ENCODE measurements at places on chromosomes 1 and 21.
A peak's percentile ranks its signal among the peaks of the same experiment; 100 is the strongest.

GRCh38 chr1:158506369-158506987 is 34.5 kb downstream of the OR10R2 start:
- DNase-seq = peak; percentile 14

DNA sequence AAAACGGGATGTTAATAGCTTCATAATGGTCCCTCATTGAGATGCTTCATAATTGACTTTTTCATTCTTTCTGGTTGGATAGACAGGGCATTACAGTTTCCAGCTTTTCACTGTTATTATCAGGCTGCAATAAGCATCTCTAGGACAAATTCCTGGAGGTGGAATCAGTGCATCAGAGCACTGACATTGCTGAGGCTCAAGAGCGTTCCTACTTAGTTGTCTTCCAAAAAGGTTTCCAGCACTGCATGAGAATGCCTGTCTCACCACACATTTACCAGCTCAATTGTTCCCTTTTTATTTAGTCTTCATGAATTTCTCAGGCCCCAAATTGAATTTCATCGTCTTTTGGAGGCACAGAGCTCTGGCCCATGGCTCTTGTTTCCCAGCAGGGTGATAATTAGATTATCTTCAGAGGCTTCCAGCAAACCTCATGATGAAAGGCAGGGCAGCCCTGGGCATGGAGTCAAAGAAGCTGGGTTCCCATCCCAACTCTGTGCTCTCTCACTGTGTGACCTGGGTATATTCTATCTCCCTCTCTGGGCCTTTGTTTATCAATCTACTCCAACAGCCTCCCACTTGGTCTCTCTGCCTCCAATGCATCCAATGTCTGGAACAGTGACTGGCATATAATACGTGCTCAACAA is 451.4 kb downstream of the PTPRU start:
- DNase-seq = no peak

- no peak for DNase-seq
Observed at GRCh38 chr1:110235181-110235833, 25.2 kb downstream of the KCNC4 start.

- no peak for DNase-seq
Observed at GRCh38 chr1:110272045-110272444, 61.9 kb downstream of the KCNC4 start.

GRCh38 chr1:50705699-50706098 is 254.4 kb downstream of the FAF1 start:
- DNase-seq = no peak

DNA sequence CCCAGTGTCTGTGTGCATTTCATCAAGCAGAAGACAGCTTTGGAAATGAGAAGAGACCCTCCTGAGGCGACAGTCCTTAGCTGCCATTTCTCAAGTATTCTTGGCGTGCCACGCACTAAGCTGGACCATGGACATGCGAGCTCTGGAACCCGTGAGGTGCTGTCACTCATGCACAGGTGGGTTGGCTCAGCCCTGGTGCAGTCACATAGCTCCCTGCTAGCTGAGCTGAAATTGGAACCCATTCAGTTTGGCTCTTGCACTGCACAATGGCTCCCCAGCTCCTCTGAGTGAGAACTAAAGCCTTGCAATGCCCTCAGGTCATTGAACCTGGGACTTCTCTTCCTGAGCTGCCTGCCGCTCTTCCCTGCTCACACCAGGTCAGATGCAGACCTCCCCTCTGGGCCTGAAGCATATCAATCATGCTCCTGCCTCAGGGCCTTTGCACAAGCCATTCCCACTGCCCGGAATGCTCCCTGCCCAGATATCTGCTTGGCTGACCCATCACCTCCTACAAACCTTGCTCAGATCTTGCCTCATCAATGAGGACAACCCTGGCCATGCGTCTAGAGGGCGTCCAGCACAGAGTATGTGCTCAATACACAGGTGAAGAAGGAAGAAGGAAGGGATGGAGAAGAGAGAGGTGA is 6.3 kb upstream of the SRARP start:
- DNase-seq = no peak

GRCh38 chr1:218666263-218666662 is 321.1 kb downstream of the TGFB2 start:
- no peak for DNase-seq

- no peak for DNase-seq
Observed at GRCh38 chr1:87239997-87240605, 88.6 kb upstream of the LMO4 start.

GRCh38 chr1:47434051-47434842 is 3.6 kb upstream of the FOXD2 start:
- DNase-seq = no peak

DNA sequence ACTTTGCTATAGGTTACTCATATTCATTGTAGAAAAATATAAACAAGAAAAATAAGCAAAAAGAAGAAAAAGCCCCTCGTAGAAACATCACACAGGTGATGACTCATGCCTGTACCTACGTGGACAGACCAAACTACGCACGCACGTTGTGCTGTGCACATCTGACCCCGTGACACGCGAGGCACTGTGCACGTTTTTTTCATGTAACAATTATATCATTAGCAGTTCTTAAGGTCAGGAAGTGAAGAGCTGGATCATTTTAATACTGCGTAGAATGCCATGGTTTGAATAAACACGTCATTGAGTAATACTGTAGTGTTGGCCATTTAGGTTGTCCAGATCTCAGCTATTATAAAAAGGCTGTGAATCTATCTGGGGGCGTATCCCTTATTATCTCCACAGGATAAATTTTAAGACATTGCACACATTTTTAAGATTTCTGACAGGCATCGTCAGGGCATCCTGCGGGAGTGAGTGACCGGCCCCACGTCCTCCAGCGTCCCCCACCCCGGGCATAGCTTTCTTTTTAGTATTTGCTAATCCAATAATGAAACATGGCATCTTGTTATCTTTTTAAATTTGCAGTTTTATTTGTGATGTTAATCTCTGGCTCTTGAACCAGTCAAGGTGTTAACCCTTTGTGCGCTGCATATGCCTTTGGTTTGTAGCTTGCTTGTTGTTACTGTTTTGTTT is 23.4 kb upstream of the ADARB1 start:
- no peak for DNase-seq

- no peak for DNase-seq
Observed at GRCh38 chr1:48205522-48205921, 17.0 kb upstream of the SLC5A9 start.

DNA sequence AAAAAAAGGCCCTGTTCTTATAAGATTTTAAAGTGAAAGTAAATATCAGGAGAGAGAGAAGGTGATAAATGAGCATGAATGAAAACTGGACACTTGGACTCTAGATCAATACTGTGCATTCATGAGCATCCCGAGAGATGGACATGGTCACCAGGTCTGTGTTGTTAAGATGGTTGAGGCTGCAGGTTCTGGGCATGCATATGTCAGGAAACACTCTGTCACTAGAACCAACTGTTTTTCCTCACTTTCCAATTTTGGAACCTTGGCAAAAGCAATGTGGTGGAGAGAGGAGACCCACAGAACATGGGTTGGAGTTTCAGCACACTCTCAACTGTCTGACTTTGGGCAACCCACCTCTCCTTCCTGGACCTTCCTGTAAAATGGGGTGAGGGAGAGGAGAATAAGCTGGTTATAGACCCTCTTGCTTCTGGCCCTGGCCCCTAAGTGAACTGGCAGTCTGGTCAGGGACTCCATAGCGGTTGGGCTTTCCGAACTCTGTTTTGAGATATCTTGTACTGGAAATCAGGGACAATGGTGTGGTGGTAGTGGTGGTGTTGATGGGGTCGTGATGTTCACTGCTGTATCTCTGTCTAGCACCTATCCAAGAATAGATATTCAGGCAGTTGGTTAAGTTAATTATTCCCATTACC is 4.2 kb downstream of the MAN1C1 start:
- DNase-seq = no peak

DNA sequence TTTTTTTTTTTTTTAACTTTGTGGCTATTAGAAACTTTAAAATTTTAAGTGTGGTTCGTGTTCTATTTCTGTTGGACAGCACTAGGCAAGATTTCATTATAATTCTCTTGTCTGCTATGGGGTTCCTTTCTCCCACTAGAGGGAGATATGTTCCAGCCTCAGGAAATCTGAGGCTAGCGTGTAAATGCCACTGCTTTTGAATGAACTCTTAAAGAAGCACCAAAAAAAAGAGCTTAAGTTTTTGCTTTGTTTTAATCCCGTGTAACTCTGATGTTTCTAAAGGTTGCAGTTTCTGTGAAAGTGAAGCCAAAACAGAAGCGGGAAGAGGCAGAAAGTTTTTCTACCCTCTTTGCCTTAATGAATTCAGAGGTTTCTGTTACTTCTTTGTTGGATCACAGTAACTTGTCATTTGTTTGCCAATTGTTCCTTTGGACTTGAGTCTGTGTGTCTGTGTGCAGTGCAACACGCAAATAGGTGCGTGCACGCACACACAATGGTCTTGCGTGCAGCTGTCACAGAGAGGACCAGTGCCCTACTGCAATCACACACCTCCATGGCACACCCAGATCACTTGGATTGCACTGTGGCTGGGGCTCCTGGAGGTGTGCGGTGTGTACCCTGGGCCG is 32.3 kb downstream of the HHAT start:
- DNase-seq = no peak

- no peak for DNase-seq
Observed at GRCh38 chr1:210362526-210362925, 33.8 kb downstream of the HHAT start.

DNA sequence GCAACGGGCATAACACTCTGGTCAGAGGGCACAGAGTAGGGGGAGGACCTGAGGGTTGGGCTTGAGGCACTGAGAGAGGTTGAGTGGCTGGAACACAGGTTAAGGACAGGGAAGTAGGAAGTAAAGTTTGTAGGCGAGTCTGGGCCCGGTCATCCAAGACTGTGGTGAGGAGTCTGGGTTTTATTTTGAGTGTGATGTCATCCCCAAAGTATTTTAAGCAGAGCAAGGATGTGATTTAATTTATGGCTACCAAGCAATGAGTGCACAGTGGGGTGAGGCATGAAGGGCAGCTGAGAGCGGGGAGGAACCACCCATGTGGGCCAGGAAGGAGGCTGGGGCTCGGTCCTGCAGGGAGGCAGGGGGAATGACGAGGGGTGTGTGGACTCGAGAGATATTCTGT is 11.2 kb upstream of the VWA5B1 start:
- DNase-seq = no peak

GRCh38 chr1:6794164-6794563 is 8.9 kb downstream of the CAMTA1 start:
- DNase-seq = no peak

- no peak for DNase-seq
Observed at GRCh38 chr1:88455621-88456256, 228.3 kb upstream of the PKN2 start.

DNA sequence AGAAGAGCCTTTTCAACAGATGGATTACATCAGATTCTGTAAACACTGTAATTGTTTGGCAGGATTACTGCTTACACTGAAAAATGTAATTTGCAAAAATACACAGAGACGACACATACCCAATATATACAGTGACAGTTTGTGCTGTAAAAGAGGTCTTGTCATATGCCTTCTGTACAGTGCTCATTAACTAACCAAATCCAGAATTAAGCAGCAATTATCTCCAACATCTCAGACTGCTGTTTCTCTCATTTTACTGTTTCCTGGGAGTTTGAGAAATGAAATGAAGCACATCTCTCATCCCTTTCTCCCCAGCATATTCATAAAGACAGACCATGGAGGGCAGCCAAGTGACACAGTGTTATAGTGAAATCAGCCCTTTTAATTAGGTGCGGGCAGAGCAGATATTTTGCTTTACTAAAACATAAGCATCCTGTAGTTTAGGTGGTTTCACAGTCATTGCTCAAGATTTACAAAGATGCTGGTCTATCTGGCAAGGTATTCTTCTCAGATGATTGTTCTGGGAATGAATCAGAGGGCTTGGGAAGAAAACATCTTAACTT is 618.4 kb upstream of the USP24 start:
- no peak for DNase-seq

Data from activated CD4-positive, CD25-positive, alpha-beta regulatory T cell (primary cell).